ENCODE measurements at places on chromosomes 6 and 20.

GRCh38 chr6:165575158-165575549 is 87.9 kb downstream of the PDE10A start:
- DNase-seq, result no peak

DNA sequence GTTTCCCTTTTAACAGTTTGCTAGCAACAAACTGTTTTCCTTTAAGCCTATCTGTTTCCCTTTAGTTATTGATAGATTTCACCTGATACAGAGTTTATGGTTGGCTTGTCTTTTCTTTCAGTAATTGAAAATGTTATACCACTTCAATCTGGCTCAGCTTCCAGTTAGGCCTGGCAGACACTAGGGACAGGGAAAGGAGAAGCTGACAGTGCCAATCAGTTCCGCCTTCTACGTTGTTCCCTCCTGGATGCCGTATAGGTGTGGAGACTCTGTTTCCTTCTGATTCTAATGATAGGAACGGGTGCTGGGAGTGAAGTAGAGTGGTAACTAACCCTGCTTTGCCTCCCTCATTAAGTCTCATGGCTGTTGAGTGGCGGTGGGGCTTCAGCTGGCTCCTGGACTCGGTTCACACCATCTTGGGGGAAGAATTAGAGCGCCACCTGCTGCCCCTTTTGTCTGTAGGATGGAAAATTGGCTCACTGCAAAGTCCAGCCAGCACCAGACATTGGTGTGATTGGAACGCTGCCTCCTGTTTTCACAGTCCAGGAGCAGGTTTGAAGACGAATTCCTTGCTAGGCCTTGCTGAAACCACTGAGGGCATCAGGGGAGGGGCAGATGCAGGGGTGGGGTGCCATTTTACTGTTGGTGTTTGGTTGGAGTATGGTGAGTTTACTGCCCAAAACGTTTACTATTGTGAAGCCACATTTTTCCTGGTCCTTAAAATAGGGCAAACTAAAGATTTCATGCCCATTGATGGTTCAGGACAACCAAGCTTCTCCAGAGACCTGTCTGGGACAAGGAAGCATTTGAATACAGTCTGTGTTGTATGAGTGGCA is 1729.5 kb downstream of the GRIK2 start:
- no peak for DNase-seq

DNA sequence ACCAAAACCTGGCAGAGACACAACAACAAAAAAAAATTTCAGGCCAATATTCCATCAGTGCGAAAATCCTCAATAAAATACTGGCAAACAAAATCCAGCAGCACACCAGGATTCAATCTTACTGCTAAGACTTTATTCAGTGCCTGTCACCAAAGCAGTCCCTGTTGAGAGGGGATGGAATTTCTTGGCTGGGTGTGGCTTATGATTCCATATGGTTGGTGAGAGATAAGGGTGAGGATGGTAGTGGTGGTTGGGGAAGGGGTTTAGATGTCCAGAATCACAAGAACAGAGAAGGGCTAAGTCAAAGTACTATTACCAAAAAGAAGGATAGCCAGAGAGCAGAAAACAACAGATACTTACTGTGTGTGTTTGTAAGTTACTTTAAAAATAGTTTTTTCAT is 152.8 kb upstream of the SLC35B3 start:
- DNase-seq, result no peak

- DNase-seq, result no peak
Measured at GRCh38 chr6:18488526-18489270, 101.5 kb downstream of the RNF144B start.

- no peak for DNase-seq
Measured at GRCh38 chr6:104548297-104548696, 311.4 kb downstream of the HACE1 start.

- DNase-seq, result no peak
Measured at GRCh38 chr20:5722927-5723326, 27.3 kb upstream of the SHLD1 start.

- DNase-seq, result no peak
Measured at GRCh38 chr6:168397012-168397411, 44.0 kb upstream of the SMOC2 start.

GRCh38 chr6:14647357-14647756 is 529.8 kb downstream of the CD83 start:
- no peak for DNase-seq

DNA sequence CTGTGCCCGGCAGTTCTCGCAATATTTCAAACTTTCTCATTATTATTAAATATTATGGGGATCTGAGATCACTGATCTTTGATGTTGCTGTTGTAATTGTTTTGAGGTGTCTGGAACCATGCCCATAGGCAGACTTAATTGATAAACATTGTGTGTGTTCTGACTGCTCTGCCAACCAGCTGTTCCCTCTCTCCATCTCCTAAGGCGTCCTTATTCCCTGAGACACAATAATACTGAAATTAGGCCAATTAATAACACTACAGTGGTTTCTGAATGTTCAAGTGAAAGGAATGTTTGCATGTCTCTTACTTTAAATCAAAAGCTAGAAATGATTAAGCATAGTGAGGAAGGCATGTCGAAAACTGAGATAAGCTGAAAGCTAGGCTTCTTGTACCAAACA is 7.6 kb downstream of the MAPK14 start:
- no peak for DNase-seq

- DNase-seq, result no peak
Measured at GRCh38 chr6:9316831-9317230, 881.5 kb upstream of the SLC35B3 start.

- no peak for DNase-seq
Measured at GRCh38 chr20:1820138-1821079, 74.8 kb upstream of the SIRPA start.

GRCh38 chr6:27901801-27902200 is 10.4 kb downstream of the OR2B2 start:
- no peak for DNase-seq

DNA sequence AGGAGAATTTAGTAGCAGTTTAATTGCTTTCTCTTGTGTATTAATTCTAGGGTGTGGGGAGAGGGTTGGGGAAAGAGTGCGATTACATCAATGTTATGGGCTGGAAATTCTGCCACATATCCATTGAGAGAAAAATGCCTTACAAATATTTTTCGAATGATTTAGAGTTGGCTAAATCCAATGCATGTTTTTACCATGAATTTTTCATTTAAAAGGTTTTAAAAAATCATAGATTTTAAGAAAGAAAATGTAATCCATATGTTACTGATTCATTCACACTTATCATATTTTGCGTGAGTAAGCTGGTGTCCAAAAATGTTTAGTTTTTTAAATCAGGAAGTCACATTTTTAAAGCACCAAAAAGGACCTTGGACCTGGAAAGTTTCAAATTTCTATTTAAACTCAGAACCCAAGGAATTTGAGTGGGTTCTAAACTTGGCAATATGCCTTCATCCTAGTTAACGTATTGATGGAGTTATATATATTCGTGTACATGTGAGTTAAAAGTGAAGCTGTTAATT is 627.4 kb upstream of the CITED2 start:
- no peak for DNase-seq

- DNase-seq, result no peak
Measured at GRCh38 chr20:45017857-45018256, 51.5 kb downstream of the STK4 start.

GRCh38 chr20:40806929-40807820 is 118.1 kb upstream of the MAFB start:
- DNase-seq, result no peak

GRCh38 chr20:1890469-1891262 is 4.5 kb upstream of the SIRPA start:
- DNase-seq, result no peak

GRCh38 chr6:169949511-169950097 is 198.2 kb downstream of the ERMARD start:
- DNase-seq, result no peak

DNA sequence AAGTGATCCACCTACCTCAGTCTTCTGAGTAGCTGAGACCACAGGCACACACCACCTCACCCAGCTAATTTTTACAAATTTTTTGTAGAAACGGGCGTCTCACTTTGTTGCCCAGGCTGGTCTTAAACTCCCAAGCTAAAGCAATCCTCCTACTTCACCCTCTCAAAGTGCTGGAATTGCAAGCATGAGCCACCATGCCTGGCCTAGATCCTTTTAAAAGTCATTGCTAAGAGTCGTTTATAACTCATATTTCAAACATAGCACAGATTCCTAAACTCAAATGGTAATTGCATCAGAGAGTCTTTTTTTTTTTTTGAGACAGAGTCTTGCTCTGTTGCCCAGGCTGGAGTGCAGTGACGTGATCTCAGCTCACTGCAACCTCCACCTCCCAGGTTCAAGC is 7.7 kb upstream of the SAMHD1 start:
- no peak for DNase-seq

DNA sequence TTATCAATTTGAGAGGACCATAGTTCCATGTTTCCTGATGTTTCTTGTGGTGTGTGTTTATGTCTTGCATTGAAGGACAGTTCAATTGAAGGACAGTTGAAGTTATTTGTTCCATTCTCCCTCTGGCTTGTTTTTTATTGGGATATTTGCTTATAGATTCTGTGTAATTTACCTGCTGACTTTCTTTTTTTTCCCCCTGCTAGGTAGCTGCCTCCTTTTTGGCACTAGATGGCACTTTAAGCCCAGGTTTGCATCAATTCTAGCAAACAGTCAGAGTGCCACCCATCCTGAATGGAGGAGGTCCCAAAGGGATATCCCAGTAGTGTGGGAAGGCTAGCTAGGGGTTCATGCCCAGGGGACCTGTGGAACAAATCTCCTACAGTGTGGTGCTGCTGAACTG is 78.1 kb downstream of the CFAP61 start:
- no peak for DNase-seq

- DNase-seq, result no peak
Measured at GRCh38 chr20:3559637-3560036, 88.8 kb downstream of the ATRN start.

GRCh38 chr6:37171201-37171969 is 1.4 kb downstream of the PIM1 start:
- DNase-seq, result no peak

DNA sequence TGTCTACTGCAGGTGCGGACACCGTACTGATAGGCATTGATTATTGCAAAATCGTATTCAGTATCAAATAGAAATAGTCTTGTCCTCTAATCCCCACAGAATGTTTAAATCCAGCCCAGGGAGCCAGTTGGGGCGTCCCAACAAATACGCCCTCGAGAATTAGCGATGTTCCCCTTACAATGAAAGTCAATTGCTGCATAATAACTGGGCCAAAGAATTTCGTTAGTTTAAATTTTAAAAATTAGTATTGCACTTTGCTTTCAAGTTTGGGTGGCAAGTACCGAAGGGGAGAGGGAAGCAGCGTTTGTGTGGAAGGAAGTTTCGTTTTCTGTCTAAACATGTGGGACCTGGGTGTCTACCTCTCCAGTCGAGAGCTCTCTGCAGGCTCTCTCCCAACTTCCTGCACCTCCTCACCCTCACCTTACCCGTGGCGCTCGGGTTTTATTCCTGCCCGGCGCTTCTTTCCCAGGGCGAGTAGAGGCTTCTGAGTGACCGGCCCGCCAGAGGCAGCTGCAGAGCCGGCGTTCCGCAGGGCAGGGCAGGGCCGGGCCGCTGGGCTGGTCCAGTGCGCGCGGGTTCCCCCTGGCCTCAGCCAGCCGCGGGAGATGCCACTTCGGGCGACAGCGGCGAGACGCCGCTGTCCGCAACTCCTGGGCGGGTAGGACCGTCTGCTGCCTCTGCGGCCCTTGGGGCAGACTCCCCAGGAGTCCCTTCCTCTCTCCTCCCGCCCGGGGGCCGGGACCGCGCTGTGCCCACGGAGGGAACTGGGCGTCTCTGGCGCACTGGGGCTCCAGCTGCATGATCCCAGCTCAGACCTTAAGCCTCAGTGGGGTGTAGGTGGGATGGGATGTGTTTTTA is 862 bp upstream of the TFAP2C start:
- no peak for DNase-seq

DNA sequence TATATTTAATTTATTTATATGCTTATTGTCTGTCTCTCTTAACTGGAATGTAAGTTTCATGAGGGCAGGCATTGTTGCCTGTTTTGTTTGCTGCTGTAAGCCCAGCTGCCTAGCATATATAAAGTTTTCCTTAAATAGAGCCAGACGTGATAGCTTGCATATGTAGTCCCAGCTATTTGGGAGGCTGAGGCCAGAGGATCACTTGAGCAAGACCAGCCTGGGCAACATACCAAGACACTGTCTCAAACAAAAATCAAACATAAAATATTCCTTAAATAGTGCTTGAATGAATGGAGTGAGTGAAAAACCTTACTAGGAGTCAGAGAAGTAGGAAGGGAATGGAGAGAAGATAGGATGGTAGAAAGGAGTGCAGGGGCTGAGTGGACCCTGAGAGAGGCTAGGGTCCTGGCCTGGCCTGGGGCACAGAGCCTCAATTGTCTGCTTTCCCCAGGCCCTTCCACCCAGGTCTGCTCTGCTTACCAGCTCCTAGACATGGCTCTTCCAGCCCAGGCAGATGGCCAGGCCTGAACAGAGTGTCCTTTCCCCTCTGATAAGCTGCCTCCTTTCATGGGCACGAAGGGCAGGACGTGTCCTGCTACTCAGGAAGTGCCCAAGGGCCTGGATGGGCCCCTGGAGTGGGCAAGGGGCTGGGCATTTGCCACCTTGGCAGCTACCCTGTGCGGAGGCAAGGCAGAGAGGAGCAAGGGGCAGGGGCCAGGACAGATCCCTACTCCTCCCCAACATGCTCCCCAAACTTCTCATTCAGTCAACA is 17.7 kb upstream of the BAK1 start:
- DNase-seq, result no peak

GRCh38 chr6:837380-837779 is 144.4 kb upstream of the EXOC2 start:
- DNase-seq, result no peak

DNA sequence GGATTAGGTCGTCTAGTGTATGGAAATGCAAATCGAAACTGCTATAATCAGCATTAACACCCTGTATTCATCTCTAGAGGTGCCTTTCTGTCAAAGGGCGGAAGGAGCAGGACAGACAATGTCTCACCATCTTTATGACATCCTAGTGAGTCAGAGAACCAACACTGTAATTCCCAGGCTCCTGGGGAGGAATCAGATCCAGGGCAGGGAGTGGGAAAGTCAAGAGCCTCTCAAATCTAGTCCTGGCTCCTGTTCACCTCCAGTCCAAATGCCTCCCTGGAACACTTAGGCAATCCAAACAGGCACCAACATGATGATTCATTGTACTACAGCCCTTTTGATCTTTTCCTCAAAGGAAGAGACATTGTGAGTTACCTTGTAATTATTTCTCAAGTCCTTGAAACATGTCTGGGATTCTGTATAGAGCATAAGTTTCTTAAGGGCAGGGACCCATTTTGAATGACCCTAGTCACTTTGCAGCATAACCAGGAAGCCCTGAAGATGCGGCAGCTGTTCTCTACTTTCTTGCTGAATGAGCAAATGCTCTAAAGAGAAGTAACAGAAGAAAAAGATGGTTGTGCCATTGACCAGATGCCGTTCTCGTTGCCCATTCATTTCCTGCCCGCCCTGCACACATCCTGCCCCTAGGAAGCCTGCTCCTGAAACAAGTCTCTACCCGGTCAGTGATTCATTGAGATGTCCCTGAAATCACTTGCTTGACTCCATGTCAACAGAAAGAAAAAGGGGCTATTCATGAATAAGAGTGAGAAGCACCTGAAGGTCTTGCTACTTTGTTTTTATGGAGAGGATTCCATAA is 112.8 kb upstream of the JARID2 start:
- DNase-seq, result peak; percentile 27
